Esophagus squamous epithelium (tissue), 5 donors: ENCODE measurements at places on chromosomes 1 and 21.

DNA sequence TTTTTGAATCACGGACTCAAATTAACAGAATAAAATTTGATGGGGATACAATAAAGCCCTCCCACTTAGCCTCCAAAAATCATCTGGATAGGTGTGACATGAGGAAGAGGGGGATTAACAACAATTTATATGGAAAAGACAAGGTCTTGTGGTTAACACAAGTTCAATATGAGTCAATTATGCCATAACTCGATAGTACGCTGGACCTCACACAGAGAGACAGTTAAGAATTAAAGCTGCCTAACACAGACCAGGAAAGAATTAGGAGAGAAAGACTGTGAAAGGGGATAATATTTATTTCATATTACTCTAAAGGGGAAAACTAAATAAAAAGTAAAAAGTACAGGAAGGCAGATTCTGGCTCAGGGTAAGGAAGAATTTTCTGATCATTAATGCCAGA lies 243.7 kb upstream of the LYPLAL1 start:
- DNase-seq: no peak

DNA sequence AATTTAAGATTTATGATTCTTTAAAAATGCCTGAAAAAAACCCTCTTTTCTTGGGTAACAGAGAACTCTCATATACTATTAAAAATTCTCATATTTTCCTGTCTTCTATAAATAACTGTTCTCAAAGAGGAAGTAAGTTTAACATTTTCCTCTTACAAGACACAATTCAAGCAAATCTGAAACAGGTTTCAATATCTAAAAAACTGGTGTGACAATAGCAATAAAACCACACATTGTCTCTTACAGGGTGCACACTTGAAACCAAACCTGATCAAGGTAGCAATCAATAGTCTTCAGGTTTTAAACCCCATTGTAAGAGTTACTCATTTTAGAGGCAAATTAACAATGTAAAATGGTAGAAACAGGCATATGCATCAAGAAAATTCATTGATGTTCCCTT lies 28.0 kb downstream of the FUBP1 start:
- DNase-seq: no peak

DNA sequence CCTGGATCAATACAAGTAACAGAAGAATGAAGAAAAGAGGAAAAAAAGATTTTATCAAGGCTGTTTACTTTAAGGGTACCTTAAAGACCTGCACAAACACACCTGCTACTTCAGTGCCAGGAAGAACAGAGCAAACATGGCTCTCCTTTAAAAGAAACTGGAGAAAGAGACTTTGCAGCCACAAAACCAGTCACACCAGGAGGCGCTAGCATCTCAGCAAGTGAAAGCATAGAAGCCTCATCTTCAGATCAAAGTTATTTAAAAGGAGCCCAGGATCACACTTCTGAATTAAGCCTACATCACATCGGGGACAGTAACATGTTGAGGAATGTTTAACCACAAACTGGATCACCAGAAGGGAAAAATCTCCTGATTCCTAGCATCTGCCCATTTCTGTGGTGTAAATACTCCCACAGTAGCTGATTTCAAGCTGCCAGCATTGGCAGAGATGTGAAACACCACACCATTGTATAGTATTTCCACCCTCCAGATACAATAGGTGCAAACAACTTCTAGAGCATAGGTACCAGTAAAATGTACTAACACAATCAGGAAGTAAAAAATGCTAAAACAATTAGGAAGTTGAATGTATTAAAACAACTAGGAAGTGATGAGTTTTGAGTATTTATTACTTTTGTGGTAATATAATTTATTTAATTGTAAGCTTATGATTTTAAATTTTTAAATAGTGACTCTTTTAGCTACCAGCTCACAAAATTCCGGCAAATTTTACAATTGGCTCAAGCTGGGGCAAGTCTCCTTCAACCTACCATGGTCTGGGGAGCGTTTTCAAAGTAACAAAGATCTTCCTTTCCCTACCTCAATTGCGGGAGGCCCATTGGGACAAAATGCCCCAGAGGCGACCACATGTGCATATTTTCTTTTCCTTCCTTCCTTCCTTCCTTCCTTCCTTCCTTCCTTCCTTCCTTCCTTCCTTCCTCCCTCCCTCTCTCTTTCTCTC lies 105.3 kb upstream of the CLDN14 start:
- DNase-seq: no peak

- no peak for DNase-seq
These were observed 13.0 kb upstream of the GUCA2A start for GRCh38 chr1:42177541-42177981.

- DNase-seq: no peak
These were observed 271.7 kb upstream of the SNX7 start for GRCh38 chr1:98389809-98390208.

DNA sequence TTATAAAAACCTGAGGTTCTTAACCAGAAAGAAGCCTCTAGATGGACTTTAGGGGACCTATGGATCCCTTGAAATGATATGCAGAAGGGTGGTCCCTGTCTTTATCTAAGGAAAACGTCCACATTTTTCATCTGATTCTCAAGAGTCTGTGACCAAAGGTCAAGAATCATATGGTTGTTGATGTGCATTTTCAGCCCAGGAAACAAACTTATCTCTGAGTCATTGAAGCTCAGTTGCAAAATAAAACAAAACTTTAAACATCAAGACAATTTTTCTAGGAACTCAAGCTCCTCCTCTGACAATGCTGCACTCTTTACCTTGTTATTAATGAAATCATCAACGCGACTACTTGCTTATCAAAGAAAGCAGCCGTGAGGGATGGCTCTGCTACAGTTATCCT lies 83.3 kb downstream of the TIAM1 start:
- DNase-seq: no peak

GRCh38 chr1:153417136-153417888 lies 992 bp downstream of the S100A7A start:
- DNase-seq: no peak

- no peak for DNase-seq
These were observed 93.0 kb upstream of the TTC34 start for GRCh38 chr1:2894381-2895041.

DNA sequence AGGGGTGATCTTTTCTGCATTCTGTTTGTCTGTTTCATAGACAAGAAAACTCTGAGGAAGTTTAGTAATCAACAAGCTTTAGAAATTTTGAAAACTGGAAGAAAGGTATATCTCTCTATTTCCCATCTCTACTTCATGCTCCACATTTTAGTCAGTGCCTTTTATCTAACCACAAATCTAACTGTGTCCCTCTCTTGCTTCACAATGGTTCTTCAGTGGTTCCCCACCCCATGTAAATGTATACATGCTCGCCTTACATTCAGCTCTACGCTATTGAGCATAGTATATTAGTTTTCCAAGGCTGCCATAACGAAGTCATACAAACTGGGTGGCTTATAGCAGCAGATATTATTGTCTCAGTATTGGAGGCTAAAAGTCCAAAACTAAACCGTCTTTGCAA lies 14.4 kb upstream of the SAMSN1 start:
- DNase-seq: no peak

DNA sequence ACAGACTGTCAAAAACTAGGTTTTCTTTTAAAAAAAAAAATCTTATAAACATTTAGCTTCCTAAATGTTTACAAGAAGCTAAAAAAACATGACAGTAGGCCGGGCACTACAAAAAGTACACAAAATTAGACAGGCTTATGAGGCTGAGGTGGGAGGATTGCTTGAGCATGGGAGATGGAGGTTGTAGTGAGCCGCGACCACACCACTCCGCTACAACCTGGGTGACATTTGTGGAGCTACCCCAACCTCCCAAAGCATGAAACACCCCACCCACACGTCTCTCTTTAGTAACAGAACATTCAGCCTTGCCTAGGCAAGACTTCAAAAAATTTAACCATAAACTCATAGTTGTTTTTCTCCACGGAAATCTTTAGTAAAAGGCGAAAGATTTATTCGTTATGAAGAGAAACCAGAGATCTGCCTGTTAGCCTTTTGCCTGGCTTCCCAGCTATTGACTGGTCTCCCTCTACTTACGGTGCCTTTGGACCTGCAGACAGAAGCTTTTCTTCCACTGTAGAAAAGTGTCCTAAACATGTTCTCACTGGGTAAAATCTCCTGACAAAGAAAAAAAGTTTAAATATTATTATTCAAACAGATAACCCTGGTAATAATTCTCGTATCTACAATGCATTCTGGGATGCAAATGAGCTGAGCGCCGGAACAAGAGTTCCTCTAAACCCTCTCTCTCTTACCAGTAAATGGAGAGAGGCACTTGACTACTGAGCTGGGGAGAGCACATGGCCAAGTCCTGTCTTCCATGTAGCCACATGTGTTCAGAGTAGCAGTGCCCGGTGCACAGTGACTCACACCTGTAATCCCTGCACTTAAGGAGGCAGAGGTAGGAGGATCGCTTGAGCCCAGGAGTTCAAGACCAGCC lies 9.2 kb downstream of the RNU5D-1 start:
- no peak for DNase-seq

DNA sequence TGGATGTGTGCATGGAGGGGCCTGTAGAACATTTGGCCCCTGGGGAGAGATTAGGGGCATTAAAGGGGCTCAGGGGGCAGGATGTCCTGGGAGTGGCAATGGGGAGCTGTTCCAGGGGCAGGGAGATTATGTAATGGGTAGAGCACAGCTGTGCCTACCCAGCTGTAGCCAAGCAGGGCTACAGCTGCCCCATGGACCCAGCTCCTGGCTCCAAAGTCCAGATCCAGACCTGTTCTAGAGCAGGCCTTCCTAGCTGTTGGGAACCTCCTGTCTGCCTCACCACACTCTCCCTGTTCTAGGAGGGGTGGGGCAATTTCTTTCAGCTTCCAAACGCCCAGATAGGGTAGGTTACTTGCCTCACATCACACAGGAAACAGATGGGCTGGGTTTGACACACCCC lies 5.6 kb downstream of the RPS6KA1 start:
- DNase-seq: no peak
